AG10803 (cell line): ENCODE measurements at places on chromosomes 16 and 17.

DNA sequence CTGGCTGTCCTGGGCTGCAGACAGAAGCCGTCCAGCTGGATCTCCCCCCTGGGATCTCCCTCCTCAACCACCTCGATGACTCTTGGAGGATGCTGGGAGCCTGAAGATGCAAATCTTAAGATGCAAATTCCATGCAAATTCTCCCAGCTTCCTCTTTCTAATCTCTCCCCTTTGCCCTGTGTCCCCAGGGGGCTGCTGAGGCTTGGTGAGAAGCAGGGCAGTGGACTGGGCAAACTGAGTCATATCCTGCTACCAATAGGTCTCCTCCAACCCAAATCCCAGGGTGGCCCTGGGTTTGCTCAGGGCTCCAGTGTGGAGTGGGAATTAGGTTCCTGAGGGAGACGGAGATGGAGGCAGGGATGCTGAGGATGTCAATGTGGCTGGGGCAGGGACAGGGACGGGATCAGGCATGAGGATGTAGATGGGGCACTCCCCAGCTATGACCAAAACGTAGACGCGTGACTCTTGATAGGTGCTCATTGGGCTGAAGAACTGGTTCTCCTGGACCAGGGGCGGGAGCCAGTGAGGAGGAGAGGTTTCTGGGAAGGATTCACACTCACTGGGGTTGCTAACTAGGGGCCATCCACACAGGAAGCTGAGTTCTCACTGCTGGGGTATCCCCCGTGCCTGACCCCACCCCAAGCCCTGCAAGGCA, 3.6 kb upstream of the ALOX12B start:
- no peak for DNase-seq

DNA sequence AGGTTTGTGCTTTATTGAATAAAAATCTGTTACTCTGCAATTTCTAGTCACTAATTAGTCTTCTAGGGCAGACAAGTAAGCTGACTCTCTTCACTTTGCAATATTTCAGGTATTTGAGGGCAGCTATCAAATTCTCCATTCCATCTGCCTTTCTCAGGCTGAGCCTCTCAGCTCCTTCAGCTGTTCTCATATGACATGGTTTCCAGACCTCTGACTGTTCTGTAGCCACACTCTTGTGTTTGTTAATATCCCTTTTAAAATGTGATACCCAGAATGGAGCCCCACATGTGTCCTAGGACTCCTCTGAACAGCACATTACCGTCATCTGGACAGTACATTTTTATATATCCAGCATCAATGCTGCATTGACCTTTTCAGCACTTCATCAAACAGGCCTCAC, 46.1 kb upstream of the MTMR4 start:
- no peak for DNase-seq

GRCh38 chr16:81357711-81358260, 43.0 kb downstream of the GAN start:
- no peak for DNase-seq

DNA sequence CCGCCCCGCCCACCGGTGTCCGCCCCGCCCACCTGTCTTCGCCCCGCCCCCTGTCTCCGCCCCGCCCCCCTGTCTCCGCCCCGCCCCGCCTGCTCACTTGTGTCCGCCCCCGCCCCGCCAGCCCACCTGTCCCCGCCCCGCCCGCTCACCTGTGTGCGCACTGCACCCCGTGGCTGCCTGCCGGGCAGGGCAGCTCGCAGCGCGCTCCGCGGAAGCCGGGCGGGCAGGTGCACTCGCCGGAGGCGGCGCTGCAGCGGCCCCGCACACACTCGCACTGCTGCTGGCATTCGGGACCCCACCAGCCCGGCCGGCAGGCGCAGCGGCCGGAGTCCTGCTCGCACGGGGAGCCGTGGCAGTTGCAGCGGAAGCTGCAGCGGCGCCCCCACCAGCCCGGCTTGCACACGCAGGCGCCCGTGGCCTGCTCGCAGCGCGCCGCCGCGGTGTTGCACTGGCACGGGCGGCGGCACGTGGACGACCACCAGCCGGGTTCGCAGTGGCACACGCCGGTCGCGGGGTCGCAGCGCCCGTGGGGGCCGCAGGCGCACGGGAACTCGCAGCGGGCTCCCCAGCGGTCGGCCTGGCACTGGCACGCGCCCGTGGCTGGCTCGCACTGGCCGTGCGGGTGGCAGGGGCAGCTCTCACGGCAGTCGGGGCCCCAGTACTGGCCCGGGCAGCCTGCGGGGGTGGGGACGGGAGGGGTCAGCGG, 2.1 kb downstream of the SCARF1 start:
- peak; percentile 8 for DNase-seq

- peak; percentile 49 for DNase-seq
Measured at GRCh38 chr17:41455236-41455635, 11.9 kb downstream of the KRT32 start.

GRCh38 chr16:10834766-10835165, 16.2 kb upstream of the TVP23A start:
- no peak for DNase-seq

GRCh38 chr16:66245072-66245471, 121.4 kb upstream of the CDH5 start:
- no peak for DNase-seq

GRCh38 chr16:58393138-58393504, 850 bp downstream of the GINS3 start:
- peak; percentile 16 for DNase-seq

GRCh38 chr16:55271945-55272513, 52.0 kb upstream of the IRX6 start:
- no peak for DNase-seq

DNA sequence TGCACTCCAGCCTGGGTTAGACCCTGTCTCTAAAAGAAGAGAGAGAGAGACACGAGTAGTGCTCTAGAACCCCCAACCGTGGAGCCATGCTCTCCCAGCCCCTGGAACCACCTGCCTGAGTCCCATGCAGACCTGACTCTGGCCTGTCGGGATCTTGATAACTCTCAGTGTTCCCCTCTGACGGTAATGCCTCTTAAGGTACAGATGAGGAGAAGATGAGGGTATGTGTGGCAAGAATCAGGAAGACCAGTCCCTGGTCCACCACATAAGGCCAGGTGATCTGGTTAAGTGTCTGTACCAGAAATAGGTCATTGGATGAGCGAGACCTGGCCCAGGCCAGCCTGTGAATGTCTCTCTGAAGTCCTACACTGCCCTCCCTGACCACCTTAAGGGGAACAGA, 18.4 kb downstream of the OSBPL7 start:
- DNase-seq: no peak

GRCh38 chr16:18959031-18959505, 24.7 kb upstream of the TMC7 start:
- DNase-seq: peak; percentile 20

DNA sequence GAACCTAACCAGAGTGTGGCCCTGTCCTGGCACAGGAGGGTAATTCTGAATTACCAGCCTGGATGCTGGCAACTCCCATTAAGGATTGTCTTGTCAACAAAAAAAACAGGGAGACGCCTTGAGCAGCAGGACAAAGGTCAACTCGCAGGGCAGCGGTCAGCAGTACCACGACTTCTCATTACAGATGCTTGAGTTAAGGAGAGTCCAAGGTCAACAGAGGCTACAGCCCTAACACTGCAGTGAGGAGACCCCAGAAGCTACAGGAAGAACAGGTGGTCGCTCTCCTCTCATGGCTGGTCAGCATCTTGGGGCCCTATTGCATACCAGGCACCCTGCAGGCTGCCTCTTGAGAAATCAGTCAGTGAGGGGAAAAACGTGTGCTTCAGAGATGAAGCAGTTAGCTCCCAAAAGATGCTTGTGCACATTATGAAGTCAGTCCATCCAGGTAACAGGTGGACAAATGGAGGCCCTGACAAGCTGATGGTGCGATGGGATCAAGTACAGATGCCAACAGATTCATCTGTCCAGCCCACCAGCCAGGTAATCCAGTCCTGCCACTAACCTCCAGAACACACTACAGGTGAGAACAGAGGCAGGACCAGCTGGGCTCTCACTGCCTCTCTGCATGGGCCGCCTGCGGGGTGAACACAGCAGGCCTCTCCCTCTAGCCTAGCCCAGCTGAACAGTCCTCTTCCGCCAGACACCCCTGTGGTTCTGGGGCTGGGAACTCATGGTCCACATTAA, 4.2 kb downstream of the CSNK1D start:
- no peak for DNase-seq

DNA sequence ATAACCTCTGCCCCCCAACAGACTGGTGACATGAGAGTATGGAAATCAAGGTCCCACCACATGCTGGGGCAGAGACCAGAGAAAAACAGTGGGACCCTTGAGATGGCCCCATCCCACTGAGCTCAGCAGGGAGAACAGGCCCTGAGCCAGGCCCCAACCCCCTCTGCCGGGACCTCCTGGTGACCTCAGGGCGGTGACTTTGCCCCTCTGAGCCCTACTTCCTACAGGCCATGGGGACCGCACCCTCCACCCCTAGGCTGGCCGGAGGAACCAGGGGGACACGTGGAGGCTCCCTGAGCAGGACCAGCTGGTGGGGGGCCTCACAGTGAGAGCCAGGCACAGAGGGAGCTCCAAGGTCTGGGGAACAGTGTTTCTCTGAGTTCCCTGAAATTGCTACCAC, 13.8 kb upstream of the SRRM2 start:
- DNase-seq: no peak

GRCh38 chr16:21205303-21205702, 6.1 kb downstream of the ZP2 start:
- no peak for DNase-seq

- no peak for DNase-seq
Measured at GRCh38 chr17:38579934-38580333, 25.8 kb downstream of the SRCIN1 start.

DNA sequence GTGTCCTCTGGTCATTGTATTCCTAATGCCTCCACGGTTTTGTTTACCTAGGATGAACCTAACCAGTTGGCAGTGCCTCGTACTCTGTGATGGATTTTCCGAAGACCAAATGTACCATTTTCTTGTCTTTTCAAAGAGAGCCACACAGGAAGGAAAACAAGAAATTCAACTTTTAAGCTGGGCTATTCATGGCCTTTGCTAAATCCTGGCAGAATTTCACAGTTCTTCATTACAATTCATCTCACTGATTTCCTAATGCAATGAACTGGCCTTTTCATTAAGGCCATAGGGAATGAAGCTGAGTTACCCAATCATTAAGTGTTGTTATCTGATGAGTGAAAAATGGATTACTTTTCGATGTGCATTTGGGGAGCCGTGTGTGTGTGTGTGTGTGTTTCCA, 7.9 kb upstream of the KCNJ16 start:
- no peak for DNase-seq

DNA sequence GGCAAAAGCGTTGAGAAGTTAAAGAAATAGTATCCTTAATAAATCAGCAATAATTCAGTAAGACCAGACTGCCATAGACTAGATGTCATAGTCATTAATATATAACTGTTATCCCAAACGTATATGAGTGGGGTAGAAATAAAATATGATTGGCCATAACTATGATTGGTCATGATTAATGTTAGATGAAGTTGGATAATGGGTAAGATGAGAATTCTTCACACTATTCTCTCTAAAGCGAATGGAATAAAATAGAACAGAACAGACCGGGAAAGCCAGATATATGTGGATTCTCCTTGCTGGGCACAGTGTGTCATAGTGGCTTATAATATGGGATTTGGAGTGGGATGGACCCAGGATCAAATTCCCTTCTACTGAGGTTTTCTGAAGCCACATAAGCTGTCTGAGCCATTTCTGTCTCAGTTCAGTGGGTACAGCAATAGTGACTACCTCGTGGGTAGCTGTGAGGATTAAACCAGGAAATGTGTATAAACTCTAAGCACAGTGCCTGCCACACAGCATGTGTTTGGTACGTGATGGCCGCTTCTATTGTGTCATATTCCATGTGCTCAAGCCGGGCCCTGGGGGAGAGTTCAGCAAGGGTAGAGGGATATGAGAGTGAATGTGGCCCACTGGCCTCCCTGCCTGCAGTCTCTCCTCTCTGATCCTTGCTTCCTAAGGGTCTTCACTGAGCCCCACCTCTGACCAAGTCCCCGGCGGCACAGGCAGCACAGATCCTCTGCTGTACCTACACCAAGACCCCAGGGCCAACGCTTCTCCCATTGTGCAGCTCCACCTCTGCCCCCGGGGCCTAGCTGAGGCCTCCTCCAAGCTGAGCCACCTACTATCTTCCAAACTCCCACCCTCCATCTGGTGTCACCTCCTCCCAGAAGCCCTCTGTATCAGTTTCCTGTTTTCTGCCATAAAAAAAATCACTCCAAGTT, 3.7 kb downstream of the CETP start:
- no peak for DNase-seq

DNA sequence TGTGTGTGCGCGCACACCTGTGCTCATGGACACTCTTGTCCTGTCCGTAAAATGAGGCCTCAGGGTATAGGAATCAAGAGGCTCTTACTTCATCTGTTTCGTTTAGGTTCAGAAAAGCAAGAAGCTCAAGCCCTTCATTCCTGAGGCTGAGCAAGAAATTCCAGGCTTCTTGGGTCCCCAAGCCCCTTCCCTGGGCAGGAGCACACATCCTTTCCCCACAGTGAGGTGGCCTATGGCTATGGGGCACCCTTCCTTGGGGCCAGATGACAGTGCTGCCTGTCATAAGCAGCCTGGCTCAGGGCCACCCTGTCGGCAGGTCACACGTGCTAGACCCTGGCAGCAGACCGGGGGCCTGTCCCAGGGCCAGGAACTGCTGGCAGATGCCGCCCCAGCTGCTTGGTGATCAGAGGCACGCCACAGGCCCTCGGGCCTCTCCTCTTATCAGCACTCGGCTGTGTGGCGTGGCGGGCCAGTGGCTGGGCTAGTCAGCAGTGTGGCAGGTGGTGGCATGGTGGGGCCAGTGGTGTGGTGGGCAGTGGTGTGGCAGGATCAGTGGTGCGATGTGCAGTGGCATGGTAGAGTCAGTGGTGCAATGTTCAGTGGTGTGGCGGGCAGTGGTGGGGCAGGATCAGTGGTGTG, 50.2 kb downstream of the NKD1 start:
- DNase-seq: no peak

GRCh38 chr16:2439598-2439997, 10.4 kb downstream of the CCNF start:
- DNase-seq: no peak

DNA sequence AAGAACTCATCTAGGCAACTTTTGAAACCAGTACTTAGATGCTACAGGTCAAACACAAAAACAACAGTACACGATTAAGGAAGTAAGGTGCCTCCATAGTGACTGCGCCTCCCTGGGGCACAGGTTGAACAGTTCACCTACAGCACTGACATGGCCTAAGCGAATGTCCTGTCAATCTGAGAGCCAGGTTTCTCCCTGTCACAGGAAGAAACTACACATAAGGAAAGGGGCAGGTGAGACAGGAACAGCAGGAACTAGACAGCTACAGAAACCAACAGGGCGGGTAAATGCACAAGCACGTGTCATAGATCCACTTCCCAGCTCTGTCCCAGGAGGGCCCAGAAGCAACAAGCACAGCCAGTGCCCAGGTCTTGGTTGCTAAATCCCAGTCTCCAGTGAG, 8.0 kb upstream of the ARHGDIA start:
- no peak for DNase-seq

- no peak for DNase-seq
Measured at GRCh38 chr16:73317321-73317857, 269.5 kb upstream of the ZFHX3 start.

DNA sequence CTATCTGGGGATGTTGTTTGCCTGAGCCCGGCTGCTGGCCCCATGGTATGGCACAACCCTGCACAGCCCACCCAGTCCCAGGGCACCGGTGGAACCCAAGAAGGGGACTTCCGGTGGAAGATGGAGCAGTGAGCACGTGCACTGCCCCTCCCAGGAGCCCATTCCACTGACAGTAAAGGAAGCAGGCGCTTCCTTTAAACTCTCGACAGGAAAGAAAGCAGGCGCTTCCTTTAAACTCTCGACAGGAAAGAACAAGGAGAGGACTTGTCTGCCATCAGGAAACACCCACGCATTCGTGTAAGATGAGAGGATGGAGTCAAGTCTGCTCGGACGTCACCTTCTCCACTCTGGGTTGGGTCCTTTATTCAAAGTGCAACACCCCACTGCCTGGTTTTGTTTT, 53.7 kb downstream of the IL21R start:
- no peak for DNase-seq
